ENCODE measurements at places on chromosomes 6 and 20.

DNA sequence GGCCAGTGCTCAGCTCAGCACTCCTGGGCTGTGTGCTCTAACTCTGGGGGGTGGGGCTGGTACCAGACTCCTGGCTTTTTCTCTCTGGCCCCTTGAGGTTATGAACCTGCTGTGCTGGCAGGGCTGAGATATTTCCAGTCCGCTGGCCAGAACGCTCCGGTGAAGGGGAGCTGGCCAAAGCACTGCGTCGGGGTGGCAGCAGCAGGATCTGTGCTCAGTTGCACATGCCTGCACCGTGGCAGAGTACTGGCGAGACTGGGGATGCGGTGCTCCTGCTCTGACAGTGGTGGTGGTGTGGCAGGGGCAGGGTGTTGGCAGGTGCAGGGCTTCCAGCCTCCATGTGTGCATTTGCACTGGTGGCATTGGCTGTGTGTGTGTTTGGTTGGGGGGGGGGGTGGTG, 374.4 kb downstream of the PHF3 start:
- no peak for DNase-seq

GRCh38 chr6:166342349-166343149, at the start of gene SFT2D1:
TSS of gene SFT2D1 (minus strand) at chr6:166342545. CDS start at chr6:166342481, 64 bp downstream.
- DNase-seq, result peak; percentile 63

DNA sequence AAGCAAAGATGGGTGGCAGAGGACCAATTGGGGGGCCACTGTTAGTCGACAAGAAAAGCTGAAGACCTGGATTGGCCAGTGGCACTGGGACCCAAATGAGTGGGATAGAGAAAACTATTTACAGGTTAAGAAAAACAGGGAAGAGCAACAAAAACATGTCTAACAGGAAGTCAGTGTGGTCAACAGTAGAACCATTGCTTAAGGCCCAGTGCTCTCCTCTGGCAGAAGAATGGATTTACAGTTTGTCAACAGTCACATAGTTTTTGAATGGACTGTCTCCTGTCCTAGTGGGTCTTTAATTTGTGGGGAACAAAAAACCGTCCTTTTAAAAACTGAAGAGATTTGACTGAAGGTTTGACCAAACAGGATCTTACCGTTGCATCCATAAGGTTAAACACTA, 12.1 kb upstream of the WTAP start:
- no peak for DNase-seq

DNA sequence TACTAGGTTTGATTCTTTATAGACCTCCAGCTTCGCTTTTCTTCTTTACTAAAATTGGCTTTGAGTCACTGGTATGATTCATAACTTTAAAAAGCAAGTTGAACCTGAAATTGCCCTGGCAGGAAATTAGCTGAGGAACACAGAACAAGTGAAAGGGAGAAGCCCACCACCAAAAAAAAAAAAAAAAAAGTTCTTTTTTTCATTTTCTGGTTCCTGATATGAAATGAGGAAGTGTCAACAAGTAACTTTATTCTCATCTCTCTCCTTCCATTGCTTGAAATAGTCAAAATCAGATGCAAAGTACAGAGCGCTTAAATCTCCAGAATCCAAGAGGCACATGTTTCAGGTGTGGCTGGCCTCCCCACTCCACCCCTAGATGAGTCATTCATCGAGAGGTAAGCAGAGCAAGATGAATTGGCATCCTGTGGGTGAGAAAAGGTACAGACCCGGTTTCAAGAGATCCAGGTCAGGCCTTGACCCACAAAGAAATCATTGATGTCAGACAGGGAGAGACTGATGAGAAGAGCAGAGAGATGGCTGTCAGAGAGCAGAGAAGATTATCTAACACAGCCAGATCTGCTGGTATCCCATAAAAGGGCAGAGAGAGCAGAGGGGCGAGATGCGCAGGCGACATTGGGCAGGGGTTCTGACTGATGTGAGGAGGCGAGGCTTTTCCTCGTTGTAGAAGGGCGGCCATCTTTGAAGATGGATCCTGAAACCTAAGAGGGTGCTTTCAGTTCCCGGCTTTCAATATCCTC, 54.8 kb upstream of the MBOAT1 start:
- DNase-seq, result no peak

DNA sequence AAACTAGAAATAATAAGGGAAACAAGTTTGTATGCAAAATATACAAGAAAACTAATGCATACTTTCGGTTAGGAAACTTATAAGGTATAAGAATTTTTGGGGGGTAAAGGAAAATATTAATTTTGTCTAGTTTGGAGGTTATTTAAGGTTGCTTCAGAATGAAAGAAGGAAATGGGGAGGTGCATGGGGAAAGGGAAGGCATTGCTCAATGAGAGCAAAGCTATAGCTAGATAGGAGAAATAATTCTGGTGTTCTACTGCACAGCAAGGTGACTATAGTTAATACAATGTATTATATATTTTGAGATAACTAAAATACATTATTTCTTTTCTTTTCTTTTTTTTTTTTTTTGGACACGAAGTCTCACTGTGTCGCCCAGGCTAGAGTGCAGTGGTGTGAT, 5.4 kb upstream of the MYMX start:
- no peak for DNase-seq

DNA sequence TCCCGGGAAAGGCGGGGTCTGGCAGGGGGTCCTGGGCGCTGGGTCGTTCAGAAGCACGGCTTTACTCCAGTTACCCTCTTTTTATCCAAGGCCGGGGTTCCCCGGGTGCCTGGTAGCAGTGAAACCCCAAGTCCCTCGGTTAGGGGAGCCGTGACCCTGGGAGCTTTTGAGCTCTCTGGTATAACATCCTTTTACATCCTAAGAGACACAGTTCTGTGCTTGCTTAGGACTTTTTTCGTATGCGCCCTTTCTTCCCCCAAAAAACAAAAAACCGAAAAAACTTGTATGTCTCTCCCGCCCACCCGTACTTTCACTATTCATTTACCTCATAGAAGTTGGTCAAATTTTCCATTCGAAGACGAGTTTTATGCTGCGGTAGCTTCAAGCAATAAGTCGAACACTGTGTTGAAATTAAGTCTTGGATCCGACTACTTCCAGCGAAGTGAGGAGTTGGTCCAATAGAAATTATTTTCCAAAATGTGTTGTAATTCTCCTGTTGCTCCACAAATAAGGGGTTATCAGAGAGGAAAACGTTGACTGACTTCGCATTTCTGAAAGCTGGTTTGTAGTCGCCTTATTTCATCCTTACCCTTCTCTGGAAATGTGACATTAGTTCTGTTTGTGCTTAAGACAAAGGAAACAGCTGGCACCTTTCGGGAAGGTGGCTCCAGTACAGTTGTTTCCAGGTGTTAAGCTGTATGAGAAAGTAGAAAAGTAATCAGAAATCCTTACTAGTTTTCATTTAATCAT, 816 bp upstream of the MAN1A1 start:
- DNase-seq, result no peak
